ENCODE measurements at places on chromosomes 7 and 10.

GRCh38 chr10:78134773-78135306 lies 101.2 kb downstream of the RPS24 start:
- H3K36me3 ChIP-seq: no peaks in the 10 kb centered on the region
- H3K27me3 ChIP-seq: no peaks in the 10 kb centered on the region
- no peak for DNase-seq
- peaks cover 4% of the 10 kb centered on the region for H3K4me1 ChIP-seq
- no peak overlapping the region for H3K27ac ChIP-seq

GRCh38 chr10:27717224-27717623 lies 28.4 kb downstream of the MKX start:
- no peak overlapping the region for H3K27ac ChIP-seq
- no peaks in the 10 kb centered on the region for H3K27me3 ChIP-seq

DNA sequence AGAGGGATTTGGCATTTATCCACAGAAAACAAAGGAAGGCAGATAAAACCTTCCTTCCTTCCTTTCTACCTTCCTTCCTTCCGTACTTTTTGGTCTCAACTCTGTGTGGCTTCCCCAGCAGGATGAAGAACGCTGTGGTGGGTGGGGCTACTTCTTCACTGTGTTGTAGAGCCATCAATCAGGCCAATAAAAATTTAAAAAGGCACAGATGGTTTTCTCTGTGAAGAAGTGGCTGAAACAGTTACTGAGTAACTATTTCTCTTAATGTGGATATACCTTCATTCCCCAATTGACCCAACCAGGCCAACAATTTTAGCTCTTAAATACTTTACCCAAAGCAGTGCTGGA lies 75.8 kb downstream of the ZNF92 start:
- H3K4me1 ChIP-seq: no peaks in the 10 kb centered on the region
- no peaks in the 10 kb centered on the region for H3K27me3 ChIP-seq
- H3K36me3 ChIP-seq: no peaks in the 10 kb centered on the region

DNA sequence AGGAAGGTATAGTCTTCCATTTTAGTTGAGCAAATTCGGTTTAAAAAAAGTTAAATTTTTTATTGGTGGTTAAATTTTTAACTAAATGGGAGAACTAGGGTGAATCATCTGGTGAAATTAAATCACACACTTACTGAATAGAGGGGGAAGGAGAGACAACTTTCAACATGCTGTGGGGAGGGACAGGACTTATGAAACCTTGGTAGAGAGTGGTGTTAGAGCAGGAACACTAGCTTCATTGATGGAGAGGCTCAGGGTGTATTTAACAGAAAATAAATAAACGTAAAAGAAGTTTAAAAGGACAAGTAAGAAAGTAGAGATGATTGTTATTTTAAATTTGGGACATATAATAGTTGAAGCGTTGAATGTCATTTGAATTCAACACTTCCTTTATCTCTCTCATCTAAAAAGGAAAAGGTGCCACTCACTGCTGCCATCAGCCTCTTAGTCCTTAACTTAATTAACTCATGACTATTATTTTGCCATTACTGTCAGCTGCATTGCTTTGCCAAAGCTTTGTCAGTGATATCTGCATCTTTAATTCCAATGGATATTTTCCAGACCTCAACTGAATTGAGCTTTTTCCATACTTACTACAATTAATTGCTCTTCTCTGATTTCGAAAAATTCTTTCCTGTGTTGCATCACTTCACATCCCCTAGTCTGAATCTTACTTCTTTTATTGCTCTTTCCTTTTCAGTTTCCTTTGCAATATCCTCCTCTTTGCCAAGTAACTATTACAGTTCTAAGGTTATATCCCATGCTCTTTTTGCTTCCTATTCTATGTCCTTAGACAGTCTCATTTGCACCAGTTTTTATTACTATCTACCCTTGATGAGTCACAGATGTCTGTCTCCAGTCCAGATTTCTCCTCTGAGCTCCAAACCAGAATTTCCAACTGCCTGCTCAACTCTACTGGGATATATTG lies 71.7 kb downstream of the GNAT3 start:
- H3K36me3 ChIP-seq: no peaks in the 10 kb centered on the region
- no peak overlapping the region for H3K4me3 ChIP-seq
- no peaks in the 10 kb centered on the region for H3K27me3 ChIP-seq
- no peak overlapping the region for H3K27ac ChIP-seq
- no peaks in the 10 kb centered on the region for H3K4me1 ChIP-seq

DNA sequence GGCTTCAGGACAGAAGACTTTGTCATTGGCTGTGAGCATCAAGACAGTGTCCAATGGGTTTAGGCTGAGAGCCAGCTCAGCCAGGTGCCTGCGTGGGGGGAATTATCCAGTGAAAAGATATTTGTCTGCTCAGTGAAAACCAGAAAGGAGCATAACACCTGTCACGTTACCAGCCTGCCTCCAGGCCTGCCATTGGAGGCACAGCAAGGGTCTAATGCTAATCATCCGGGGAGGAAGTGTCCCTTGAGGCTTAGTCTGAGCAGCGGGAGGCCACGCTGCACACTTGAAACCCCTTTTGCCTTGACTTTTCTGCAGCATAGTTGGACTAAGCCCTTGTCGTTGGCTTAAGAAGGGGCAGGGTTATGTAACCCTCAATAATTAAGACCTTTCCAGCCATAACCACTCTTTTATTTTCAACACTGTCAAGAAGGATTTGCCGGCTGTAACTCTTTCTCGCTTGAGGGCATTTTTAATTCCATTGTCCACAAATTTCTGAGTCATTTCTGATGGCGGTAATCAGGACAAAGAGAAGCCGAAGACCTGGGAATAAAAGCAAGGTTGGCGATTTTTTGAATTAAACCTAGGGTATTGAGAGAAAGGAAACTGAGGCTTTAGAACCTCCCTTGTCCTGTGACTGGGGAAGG lies 639.6 kb upstream of the FOXK1 start:
- no peaks in the 10 kb centered on the region for H3K27me3 ChIP-seq
- H3K27ac ChIP-seq: no peak overlapping the region
- no peaks in the 10 kb centered on the region for H3K36me3 ChIP-seq
- H3K4me3 ChIP-seq: no peak overlapping the region
- peaks cover 1% of the 10 kb centered on the region for H3K4me1 ChIP-seq
- DNase-seq: no peak

DNA sequence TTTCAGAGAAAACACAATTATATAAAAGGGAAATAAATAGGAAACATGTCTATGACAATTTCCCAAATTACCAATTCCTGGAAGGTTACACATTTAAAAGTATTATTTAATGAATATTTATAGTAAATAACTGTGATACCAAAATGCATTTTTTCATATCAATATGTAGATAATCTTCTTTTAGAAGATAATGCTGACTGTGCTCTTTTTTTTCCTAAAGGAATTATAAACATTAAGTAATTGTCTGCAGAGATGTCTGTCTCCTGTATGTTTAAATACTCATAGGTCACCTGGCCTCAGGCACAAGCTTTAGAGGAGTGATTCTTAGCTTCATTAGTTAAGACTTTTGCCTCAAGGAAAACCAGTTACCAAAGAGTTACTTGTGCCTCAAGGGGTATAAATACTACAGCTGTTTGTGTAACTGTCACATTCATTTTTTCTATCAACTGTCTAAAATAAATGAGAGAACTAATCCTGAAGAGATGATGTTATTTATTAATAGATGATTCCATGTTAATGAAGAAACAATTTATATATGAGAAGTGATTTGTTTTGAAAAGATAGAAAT lies 77.1 kb downstream of the DNAJC1 start:
- peaks cover 30% of the 10 kb centered on the region for H3K4me1 ChIP-seq
- H3K27me3 ChIP-seq: no peaks in the 10 kb centered on the region
- H3K27ac ChIP-seq: no peak overlapping the region

- no peak for DNase-seq
- H3K4me1 ChIP-seq: peaks cover 4% of the 10 kb centered on the region
- H3K36me3 ChIP-seq: no peaks in the 10 kb centered on the region
Observed at GRCh38 chr7:55575733-55576132, 3.4 kb upstream of the VOPP1 start.

GRCh38 chr7:48087349-48087748 lies 1.7 kb upstream of the UPP1 start:
- H3K36me3 ChIP-seq: peaks cover 3% of the 10 kb centered on the region
- H3K4me3 ChIP-seq: no peak overlapping the region
- H3K27ac ChIP-seq: no peak overlapping the region
- H3K27me3 ChIP-seq: no peaks in the 10 kb centered on the region
- peaks cover 16% of the 10 kb centered on the region for H3K4me1 ChIP-seq

- H3K27ac ChIP-seq: no peak overlapping the region
- no peaks in the 10 kb centered on the region for H3K4me1 ChIP-seq
- peaks cover 2% of the 10 kb centered on the region for H3K36me3 ChIP-seq
- DNase-seq: no peak
- H3K4me3 ChIP-seq: no peak overlapping the region
- H3K27me3 ChIP-seq: no peaks in the 10 kb centered on the region
Observed at GRCh38 chr7:123738356-123738755, 10.4 kb downstream of the WASL start.

- H3K4me3 ChIP-seq: no peak overlapping the region
- peaks cover 16% of the 10 kb centered on the region for H3K4me1 ChIP-seq
- H3K36me3 ChIP-seq: no peaks in the 10 kb centered on the region
- DNase-seq: peak; percentile 14
- H3K27me3 ChIP-seq: peaks cover 53% of the 10 kb centered on the region
Observed at GRCh38 chr7:129784783-129785684, 167.7 kb downstream of the UBE2H start.

DNA sequence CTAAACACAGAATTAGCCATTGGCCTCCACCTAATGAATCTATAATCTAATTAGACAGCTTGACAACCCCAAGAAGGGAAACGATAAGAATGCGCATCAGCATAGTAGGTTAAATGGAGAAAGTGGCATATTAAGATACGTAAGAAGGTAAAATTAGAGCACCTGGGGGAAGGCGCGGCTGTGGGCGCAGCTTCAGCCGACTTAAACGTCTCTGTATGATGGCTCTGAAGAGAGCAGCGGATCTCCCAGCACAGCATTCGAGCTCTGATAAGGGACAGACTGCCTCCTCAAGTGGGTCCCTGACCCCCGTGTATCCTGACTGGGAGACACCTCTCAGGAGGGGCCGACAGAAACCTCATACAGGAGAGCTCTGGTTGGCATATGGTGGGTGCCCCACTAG lies 518.8 kb downstream of the PHTF2 start:
- H3K4me3 ChIP-seq: no peak overlapping the region
- no peak overlapping the region for H3K27ac ChIP-seq
- DNase-seq: no peak
- H3K36me3 ChIP-seq: no peaks in the 10 kb centered on the region

Measured in neuronal stem cell (in vitro differentiated cells).